ENCODE measurements at places on chromosomes 5 and 9.
A peak's percentile ranks its signal among the peaks of the same experiment; 100 is the strongest.

DNA sequence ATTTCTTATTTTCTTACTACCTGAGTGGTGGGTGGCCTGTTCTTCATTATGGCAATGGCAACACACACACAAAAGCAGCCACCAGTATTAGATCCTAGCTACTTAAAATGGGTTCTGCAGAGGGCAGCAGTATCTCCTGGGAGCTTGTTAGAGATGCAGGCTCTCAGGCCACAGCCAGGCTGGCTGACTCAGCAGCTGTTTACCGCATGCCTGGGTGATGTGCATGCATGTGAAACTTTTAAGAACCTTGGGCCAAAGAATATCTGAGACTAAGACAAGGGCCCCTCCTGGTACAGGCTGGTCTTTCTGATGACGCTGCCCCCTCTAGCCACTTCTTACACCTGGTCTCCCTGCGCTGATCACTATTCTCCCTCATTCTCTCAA lies 399.0 kb downstream of the MED10 start:
- DNase-seq = no peak

- DNase-seq = peak; percentile 53
These were observed 2.6 kb downstream of the DIAPH1 start for GRCh38 chr5:141615991-141616720.

DNA sequence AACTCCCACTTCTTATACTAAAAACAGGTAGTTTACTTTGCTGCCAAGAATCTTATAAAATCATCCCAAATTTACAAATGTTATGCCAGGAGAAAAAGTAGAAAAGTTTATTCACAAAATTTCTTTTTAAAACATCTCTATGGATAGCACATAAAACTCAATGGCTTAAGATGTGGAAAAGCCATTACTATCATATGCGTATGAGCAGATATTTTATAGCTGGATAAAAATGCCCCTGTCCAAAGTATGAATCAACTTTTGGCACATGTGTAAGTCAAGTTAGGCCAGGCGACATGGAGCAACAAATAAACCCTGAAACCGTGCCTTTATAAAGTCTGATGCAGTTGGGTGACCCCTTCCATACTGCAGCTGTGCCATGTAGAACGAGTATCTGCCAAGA lies 38.6 kb upstream of the FBP1 start:
- DNase-seq = no peak

- no peak for DNase-seq
These were observed 6.2 kb downstream of the ASS1 start for GRCh38 chr9:130451004-130451390.

DNA sequence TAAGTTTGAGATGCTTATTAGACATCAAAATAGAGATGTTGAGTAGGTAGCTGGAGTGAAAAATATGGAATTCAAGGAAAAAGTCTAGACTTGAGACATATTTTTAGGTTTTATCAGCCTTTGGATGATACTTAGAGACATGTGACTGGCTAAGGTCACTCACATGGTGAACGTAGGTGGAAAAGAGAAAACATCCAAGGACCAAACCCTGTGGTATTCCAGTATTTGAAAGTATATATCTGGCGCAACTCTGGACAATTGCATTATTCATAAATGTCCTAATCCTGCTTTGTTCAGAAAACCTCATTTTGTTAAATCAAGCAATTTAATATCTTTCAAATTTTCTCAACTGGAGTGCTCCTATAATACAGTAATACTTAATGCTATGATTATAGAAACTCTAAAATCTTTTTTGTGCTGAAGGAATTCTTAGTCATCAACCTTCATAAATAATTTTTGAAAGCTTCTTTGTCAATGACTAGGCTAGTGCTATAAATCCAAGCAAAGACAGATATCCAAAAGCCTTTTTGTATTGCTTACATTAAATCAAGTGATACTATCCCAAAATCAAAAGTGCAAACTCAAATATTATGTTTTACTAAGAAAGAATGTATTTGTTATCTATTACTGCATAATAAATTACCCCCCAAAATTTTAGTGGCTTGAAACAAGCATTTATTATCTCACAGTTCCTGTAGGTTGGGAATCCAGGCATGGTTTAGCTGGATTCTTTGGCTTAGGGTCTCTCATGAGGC lies 452.0 kb downstream of the ENC1 start:
- no peak for DNase-seq

- no peak for DNase-seq
These were observed 136.3 kb downstream of the NR3C1 start for GRCh38 chr5:143267186-143267585.

DNA sequence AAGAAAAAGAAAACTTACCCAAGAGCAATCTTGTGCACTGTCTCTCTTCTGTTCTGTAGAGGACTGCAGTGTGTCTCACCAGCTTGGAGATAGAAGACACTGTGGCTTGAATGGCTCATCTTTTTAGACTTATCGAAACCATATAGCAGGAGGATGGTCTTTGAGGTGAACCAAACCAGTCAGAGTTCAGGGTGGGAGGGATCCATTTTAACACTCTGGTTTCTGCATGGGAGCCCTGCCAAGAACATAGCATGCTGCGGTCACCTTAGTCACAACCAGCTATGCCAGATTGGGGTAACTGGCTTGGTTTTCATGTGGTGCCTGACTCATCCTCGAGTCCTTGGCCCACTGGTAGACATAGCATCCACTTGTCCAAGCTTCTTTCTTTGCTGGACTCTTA lies 135.1 kb downstream of the PAPPA start:
- no peak for DNase-seq

- no peak for DNase-seq
These were observed 11.6 kb upstream of the FBP1 start for GRCh38 chr9:94650949-94651348.

DNA sequence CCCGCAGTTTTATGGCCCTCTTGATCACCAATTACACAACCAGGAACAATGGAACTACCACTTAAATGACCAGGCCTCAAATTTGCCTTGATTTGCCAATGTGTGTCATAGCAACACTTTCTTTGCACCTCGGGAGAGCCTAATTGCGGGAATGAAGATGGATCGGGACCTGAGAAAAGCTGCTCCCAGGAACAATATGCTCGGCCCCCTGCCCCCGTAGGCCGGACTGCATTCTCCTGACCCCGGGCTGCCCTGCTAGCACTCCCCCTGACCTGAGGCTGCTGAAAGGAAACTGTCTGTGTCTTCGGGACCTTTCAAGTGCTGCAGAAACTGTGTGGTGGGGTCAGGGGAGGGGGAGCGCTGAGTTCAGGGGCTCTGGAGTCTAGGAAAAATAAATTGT lies 294.3 kb upstream of the IRX1 start:
- no peak for DNase-seq

GRCh38 chr5:176881816-176882566 lies 17.2 kb downstream of the HK3 start:
- DNase-seq = no peak

GRCh38 chr9:14314424-14314928 lies 535 bp upstream of the NFIB start:
- DNase-seq = no peak

GRCh38 chr5:96008987-96009647 lies 47.5 kb upstream of the ELL2 start:
- DNase-seq = no peak

GRCh38 chr9:100419166-100419565 lies 7.8 kb upstream of the MSANTD3 start:
- DNase-seq = no peak

DNA sequence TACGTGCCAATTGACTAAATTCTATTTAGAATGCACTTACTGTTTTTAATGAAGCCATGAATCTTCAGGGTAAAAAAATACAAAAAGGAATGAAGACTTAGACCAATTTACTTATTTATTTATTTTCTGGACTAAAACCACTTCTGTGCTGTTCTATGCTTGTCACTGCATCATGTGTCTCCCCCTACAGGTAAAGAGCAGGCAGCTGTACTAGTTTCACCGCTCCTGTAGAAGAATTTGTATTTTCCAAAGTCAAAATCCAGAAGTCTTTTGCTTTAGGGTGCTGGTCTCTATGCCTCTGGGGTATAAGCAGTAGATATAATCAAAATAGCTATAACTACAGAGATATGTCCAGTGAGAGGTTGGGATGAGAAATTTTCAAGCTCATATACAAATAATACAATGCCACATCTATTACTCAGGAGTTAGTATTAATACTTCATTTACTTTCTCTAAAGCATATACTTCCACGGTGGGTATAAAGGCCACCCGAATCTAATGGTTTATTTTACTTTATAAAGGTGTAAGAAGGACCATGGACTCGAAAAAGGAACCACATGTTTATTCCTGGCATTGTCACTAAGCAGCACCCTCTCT lies 591.5 kb downstream of the RAB3C start:
- peak; percentile 40 for DNase-seq

GRCh38 chr9:27078685-27079084 lies 30.3 kb upstream of the TEK start:
- no peak for DNase-seq

DNA sequence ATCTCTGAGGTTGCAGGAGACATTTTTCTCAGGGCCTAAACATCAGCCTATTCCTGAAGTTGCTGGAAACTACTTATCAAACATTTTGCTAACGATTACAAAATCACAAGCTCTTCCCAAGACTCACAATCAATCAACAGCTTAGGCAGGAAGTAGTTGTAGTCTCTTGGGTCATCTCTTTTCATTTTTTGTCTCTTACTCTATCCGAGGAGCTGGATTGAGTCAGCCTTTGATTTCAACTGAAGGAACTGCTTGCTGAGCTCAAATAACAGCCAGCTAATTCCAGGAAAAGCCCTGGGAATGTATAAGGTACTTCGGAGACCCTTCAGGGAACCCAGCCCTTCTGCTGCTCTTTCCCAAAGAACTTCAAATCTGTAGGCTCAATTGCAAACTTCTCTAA lies 398.9 kb downstream of the PLK2 start:
- DNase-seq = no peak

- no peak for DNase-seq
These were observed 589 bp downstream of the CKS2 start for GRCh38 chr9:89311346-89312221.

DNA sequence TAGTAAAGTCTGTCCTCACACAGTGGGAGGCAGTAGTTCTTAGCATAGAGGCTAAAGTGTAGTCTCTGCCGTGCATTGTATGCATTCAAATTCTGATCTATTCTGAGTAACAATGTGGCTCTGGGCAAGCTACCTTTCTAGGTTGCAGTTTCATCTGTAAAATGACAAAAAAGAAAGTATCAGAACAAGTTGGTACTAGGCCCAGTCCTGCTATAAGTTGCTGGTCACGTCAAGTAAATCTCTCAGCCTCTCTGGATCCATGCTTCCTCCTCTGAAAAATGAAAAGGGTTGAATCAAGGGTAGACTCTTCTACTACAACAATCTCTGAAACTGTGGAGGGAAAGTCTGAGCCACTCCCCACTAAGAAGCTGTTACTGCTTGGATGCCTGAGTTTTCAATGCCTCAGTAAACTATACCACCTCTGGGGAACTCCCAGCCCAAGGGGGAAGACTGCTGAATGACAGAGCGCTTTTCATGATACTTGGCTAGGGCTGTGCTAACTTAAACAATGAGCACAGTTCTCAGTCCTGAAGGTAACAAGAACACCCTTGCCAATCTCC lies 34.5 kb upstream of the SPARC start:
- no peak for DNase-seq

DNA sequence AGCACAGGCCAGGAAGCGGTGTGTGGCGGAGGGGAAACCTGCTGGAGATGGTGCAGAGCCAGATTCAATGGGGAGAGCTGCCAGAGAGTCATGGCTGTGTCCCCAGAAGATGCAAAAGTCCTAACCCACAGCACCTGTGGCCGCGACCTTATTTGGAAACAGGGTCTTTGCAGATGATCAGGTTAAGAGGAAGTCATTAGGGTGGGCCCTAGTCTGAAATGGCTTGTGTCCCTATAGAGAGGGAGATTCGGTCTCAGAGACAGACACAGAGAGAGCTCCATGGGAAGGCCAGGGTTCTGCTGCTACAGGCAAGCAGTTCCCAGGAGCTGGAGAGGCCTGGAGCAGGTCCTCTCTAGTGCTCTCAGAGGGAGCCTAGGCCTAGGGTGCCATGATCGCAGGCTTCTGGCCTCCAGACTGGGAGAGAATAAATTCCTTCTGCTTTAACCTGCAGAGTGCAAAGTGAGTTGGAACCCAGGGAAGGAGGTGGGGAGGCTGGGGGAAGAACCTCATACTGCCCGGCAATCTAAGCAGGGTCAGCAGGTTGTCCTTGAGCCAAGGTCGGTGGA lies 1.9 kb upstream of the LPCAT1 start:
- no peak for DNase-seq

- DNase-seq = no peak
These were observed 98.7 kb downstream of the PAX5 start for GRCh38 chr9:36935332-36935731.

- DNase-seq = no peak
These were observed 67.0 kb upstream of the SPOCK1 start for GRCh38 chr5:137566118-137566541.

GRCh38 chr9:103261951-103262350 lies 266.8 kb downstream of the CYLC2 start:
- DNase-seq = no peak

DNA sequence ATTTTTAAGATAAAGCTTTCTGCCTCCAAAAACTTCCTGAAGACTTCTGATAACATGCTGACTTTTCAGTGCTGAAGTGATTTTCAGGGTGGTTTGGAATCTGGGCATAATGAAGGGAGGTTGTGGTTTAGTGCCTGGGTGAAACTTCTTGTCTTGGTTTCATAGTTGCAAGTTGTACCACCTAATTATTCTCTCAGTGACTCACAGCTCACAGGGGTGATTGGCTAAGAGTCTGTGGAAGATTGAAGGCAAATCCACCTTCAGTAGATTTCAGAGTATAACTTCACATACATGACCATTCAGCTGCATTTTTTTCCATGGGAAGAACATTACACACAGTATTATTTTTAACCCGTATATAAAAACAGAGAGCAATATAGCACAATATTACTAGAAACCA lies 199.9 kb downstream of the PTTG1 start:
- no peak for DNase-seq

- no peak for DNase-seq
These were observed 52.4 kb downstream of the MTREX start for GRCh38 chr5:55360190-55360589.

- DNase-seq = no peak
These were observed 3.9 kb upstream of the TAL2 start for GRCh38 chr9:105658351-105658750.

DNA sequence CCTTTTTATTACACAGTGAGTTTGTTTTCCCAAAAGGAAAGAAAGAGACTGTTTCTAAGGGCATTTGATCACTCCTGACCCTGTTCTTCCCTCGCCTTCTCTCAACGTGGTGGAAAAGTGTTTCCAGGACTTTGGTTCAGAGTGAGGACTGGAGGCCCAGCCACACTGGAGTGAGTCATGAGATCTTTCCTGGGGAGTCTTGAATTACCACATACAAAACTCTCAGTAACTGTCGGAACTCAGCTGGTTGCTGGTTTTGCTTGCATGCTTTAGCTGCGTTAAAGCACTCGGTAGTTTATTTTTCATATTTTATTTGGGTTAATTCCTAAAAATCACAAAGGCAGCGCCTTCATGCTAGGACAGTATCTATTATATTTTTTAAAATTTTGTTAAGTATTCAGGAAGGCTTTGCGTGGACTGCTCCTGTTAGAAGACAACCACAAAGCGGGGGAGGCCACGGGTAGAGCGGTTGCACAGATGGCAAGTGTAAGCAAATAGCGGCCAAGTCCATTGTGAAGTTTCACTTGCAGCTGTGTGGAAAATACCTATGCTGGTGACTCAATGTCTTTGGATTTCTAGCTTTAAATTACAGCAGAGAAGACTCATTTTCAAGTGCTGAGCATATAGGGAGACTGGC lies 77.7 kb downstream of the ARSB start:
- DNase-seq = no peak

Data from activated CD4-positive, alpha-beta T cell treated with anti-CD3 and anti-CD28 coated beads for 4 hours (primary cell).